ENCODE measurements at places on chromosomes 4 and X.

DNA sequence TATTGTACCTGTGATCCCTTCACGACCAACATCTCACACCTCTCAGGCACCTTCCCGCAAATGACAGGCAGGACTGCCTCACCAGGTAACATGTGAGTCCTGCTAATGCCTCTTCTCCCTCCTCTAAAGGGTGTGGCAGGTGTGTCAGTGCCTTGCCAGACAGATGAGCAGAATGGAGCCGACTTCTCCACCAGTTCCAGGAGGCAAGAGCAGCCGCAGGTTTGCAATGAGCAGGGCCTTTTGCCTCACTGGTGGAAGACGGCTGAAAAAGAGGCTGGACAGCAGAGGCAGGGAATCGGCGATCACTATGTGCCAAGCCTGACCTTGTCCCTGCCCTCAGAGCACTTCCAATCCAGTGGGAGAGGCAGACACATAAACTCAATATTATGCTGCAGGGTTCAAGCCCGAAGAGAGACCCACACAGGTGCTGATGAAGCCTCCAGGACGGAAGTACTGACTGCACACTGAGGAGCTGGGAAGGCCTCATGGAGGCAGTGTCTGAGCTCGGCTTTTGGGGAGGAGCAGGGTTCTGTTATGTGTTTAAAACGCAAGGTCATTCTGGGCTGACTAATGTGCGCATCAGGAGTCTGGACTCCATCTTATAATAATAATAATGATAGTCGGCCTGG, 57.9 kb downstream of the C4orf50 start:
- DNase-seq: no peak

GRCh38 chr4:17523662-17524061, 8.7 kb downstream of the CLRN2 start:
- no peak for DNase-seq

DNA sequence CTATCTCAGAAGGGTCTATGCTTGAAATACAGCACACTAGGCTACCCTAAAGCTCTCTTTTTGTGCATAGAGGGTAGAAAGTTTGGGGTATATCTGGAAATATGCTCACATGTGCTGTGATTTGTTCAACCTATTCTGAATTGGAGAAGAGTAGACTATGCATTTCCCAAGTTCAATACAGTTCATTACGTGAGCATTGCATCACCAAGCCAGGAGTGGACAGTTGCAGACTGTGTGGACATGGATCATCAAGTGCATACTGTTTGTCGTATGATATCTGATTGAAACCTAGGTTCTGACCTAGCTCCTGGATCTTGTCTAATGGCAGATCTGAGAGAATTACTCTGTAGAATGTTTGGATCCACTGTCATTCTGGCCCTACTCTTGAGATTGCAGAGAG, 161.1 kb downstream of the FRAS1 start:
- no peak for DNase-seq

- no peak for DNase-seq
Measured at GRCh38 chr4:57287687-57288604, 177.8 kb upstream of the IGFBP7 start.

DNA sequence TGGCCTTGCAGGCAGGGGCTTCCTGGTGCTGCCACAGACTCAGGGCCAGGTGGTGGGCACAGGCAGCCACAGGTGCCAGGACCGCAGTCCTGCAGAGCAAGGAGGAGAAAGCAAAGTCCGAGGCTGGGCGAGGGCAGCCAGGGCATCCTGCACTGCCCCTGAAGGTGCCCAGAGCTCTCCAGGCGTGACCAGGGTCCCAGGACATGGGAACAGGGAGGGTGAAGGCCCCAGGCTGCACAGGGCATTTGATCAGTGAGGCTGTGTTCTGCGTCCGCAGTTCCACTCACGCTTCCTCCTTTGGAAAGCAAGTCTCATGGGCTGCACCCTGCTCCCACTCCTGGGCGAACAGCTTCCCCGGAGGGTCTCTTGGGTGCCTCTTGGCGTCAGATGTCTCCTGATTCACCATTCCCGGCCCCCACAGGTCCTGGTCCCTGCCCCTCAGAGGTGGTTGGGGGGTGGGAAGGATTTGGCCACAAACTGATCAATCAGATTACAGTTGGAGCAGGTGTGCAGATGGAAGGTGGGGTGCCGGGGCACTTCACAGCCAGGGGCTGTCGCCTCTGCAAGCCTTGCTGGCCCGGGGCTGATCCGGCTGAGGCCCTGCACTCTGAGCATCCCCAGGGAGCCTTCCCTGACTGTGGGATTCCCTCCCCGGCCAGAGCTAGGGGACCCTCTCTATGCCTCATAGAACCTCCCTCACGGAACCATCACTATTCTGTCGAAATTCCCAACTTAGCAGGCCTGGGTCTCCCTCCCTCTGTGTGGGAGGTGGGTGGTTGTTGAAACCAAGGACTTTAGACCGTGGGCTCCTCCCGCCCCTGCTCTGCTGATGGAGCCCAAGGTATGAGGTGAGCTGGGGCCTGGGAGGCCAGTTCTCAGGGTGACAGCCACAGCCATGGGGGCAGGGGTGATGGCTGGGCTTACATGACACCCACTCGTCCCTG, 3.3 kb downstream of the SH3TC1 start:
- peak; percentile 54 for DNase-seq

GRCh38 chrX:3461397-3462165, 115.1 kb upstream of the MXRA5 start:
- DNase-seq: no peak

GRCh38 chr4:94339779-94340178, 2.9 kb downstream of the HPGDS start:
- no peak for DNase-seq

DNA sequence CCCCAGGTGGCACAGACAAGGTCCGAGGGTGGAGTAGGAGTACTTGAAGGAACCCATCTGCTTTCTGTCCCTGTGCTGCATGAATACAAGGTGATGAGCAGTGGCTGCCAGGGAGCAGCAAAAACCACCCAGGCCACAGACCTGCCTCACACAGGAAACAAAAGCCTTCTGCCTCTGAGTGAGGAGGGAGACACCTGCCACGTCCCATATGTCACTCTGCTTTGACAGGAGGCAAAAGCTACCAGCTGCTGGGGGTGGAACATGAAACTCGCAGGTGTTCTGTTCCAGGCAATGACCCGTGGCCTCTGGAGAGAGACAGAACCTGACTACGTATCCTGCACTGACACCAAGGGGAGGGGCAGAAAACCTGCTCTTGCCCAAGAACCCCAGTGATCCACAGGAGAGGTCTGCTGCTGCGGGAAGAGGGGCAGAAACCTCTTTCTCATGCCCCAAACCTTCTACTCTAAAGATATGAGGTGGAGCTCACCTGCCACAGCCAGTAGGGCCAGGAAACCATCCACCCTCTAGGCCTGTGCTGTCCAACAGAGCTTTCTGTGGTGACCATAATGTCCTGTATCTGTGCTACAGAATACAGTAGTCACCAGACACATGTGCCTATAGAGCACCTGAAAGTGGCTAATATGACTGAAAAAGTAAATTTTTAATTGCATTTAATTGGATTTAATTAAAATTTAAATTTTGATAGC, 172.9 kb downstream of the PRDM5 start:
- peak; percentile 10 for DNase-seq

GRCh38 chrX:107982356-107982755, at the start of gene TEX13B:
TEX13B (minus strand) TSS chrX:107982370; CDS start chrX:107982127, 243 bp downstream.
- no peak for DNase-seq

DNA sequence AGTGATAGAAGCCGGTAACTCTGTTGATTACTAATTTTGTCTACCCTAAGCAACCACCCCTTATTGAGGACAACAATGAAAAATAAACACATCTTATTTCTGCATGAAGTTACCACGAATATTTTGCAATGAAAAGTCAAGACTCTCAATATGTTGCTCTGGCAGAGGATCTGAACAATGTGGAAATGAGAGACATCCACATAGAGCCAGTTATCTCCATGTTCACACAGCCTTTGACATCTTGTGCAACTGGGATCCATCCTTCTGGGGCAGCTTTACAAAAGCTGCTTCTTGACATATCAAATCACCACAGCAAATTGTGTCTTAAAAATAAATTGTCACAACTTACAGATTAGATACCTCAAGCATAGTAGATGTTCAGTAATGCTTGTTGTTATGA, 10.2 kb downstream of the EDNRA start:
- DNase-seq: no peak

GRCh38 chrX:9362363-9362928, 102.4 kb upstream of the TBL1X start:
- DNase-seq: no peak

- DNase-seq: no peak
Measured at GRCh38 chr4:6114181-6114580, 86.2 kb downstream of the JAKMIP1 start.

DNA sequence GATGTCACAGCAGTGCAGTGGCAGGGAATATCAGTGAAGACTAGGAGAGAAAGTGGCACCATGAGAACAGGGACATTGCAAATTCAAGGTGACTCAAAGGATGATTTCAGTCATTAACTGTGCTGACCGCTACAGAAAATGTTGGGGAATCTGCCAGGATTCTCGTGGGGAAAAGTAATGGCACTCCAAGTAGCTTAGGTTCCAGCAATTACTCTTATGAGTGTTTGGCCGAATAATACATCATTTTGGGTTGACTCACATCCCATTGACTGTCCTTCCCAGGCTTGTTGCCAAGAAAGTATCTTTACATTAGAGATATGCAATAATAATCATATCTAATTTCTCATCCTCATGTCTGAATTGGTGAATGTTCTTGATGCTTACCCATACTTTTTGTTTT, 1411.1 kb upstream of the PCDH7 start:
- no peak for DNase-seq

DNA sequence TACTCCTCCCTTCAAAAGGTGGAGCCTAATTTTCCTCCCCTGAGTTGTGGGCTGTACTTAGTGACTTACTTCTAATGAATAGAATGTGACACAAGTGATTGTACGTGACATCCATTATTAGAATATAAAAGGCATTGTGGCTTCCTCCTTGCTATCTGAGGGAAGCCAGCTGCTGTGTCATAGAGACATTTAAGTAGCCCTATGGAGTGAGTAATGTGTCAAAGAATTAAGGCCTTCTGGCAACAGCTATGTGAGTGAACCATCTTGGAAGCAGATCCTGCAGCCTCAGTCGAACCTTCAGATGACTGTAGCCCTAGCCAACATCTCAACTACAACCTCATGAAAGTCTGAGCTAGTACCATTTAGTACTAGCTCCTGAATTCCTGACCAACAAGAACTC, 76.1 kb downstream of the BCOR start:
- no peak for DNase-seq

- no peak for DNase-seq
Measured at GRCh38 chr4:58587856-58588255, 1477.7 kb upstream of the IGFBP7 start.

GRCh38 chr4:723751-724530, 18.3 kb downstream of the PCGF3 start:
- no peak for DNase-seq

DNA sequence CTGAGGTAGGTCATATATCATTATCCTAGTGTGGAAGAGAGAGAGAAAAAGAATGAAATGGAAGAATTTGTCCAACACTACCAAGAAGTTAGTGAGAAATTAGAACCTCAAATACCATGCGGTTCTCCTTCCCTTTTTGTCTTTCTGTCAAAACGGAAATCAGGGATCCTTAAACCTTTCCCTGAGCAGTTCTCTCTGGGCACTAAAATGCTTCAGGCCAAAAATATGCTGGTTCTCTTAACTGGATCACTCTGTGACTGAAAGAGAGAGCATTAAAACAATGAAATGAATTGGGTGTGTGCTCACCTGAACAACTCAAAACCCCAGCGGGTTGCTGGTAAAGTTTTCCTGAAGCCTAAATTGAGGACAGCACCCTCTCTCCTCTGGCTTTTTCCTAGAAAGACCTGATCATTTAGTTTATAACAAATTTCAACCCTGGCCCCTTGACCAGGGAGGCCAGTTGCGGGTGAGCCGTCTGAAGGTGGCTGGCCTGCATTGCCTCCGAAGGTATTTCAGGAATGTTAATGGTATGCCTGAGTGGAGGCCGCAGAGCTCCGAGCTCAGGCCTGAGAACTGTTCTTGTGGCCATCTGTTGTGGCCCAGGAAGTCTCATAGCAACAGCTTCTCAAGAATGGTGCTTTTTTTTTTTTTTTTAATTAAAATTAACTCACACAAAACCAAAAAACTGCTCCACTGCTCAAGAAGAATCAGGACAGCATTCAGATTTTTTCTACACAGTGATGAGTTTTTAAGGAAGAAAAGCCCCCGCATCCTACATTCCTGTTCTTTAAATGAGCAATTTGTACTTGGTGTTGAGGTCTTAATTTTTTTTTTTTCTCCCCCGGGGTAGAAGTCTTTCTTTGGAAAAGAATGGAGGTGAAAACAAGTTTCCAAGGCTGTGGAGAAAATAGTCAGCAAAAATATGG, 155.1 kb downstream of the SHROOM3 start:
- DNase-seq: no peak

- no peak for DNase-seq
Measured at GRCh38 chr4:188941524-188942119, 802.4 kb downstream of the TRIML1 start.

- DNase-seq: no peak
Measured at GRCh38 chr4:38008571-38009021, 48.4 kb downstream of the PTTG2 start.

GRCh38 chrX:11765449-11765848, 7.4 kb downstream of the MSL3 start:
- no peak for DNase-seq

GRCh38 chrX:11678158-11678557, 12.4 kb upstream of the ARHGAP6 start:
- no peak for DNase-seq

GRCh38 chrX:64536736-64537135, 141.5 kb upstream of the MTMR8 start:
- DNase-seq: no peak

- no peak for DNase-seq
Measured at GRCh38 chr4:5970381-5971077, 47.7 kb downstream of the C4orf50 start.

DNA sequence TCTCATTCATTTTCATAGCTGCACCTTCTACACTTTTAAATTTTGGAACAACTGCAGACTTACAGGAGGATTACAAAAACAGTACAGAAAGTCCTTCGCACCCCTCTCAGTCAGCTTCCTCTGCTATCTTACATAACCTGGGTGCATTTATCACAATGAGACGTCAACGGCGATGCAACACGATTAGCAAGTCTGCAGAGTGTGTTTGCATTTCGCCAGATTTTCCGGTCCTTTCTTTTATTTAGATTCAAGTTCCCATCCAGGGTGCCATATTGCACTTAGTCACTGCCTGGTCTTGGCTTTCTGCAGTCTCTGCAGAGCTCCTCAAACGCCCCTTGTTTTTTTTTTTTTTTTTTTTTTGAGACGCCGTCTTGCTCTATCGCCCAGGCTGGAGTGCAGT, 85.9 kb downstream of the ASMT start:
- DNase-seq: no peak

- no peak for DNase-seq
Measured at GRCh38 chrX:118261151-118261550, 84.8 kb upstream of the WDR44 start.

GRCh38 chrX:24682739-24683432, 10.8 kb upstream of the POLA1 start:
- no peak for DNase-seq

DNA sequence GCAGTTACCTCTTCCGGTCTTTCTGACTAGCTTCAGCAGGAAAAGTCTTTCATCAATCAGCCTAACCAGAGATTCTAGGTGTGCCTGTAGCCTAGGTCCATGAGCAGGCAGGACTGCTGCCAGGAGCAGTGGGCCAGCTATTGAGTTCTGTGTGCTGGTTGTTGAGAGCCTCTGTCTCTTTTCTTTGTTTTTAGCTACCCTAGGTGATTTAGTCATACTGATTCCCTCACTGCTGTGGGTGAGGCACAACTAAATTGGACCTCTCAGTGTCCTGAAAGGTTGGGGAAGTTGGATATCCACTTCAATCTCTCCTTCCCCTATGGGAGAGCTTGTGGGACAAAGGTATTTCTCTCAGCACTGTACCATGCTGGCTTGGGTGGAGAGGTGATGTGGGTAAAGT, 354.9 kb downstream of the GPAT3 start:
- DNase-seq: no peak

GRCh38 chrX:3715921-3716320, 2.5 kb upstream of the PRKX start:
- DNase-seq: no peak

All from B cell (primary cell).